Stimulated activated CD8-positive, alpha-beta memory T cell treated with anti-CD3 and anti-CD28 coated beads, Interleukin-4, amount 100 ng/mL, for 1 hour (primary cell): ENCODE measurements at places on chromosomes 16 and 17.

GRCh38 chr17:77611791-77612502 lies 346.6 kb upstream of the TNRC6C start:
- no peak for DNase-seq

GRCh38 chr17:58060596-58061191 lies 22.5 kb upstream of the DYNLL2 start:
- DNase-seq: no peak

DNA sequence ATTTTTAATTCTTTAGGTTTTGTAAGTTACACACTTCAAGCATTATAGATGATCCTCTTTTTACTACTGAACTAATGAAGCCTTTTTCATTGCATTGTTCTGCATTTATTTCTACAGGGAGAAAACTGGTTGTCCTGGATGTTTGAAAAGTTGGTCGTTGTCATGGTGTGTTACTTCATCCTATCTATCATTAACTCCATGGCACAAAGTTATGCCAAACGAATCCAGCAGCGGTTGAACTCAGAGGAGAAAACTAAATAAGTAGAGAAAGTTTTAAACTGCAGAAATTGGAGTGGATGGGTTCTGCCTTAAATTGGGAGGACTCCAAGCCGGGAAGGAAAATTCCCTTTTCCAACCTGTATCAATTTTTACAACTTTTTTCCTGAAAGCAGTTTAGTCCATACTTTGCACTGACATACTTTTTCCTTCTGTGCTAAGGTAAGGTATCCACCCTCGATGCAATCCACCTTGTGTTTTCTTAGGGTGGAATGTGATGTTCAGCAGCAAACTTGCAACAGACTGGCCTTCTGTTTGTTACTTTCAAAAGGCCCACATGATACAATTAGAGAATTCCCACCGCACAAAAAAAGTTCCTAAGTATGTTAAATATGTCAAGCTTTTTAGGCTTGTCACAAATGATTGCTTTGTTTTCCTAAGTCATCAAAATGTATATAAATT lies 53.0 kb downstream of the TUBD1 start:
- no peak for DNase-seq

DNA sequence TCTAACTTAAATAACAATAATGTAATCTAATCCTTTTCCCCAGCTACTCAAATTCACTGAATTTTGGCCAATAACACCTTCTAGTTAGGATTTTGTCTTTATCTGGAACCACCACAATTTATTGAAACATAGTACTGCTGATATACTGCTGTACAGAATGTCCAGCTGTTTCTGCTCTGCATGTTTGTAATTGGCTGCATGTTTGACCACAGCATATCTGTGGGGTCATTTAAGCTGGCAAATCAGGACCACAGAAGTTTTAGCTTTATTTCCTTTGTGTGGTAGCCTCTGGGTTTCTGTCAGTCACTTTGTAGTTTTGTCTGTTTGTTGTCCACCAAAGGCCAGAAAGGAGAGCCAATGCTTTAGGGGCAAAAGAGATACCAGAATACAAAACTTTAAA lies 22.2 kb upstream of the RAB11FIP4 start:
- no peak for DNase-seq

GRCh38 chr16:23567602-23568001 lies 10.1 kb downstream of the UBFD1 start:
- no peak for DNase-seq

- no peak for DNase-seq
Observed at GRCh38 chr16:2451851-2452320, 8.0 kb upstream of the TEDC2 start.

DNA sequence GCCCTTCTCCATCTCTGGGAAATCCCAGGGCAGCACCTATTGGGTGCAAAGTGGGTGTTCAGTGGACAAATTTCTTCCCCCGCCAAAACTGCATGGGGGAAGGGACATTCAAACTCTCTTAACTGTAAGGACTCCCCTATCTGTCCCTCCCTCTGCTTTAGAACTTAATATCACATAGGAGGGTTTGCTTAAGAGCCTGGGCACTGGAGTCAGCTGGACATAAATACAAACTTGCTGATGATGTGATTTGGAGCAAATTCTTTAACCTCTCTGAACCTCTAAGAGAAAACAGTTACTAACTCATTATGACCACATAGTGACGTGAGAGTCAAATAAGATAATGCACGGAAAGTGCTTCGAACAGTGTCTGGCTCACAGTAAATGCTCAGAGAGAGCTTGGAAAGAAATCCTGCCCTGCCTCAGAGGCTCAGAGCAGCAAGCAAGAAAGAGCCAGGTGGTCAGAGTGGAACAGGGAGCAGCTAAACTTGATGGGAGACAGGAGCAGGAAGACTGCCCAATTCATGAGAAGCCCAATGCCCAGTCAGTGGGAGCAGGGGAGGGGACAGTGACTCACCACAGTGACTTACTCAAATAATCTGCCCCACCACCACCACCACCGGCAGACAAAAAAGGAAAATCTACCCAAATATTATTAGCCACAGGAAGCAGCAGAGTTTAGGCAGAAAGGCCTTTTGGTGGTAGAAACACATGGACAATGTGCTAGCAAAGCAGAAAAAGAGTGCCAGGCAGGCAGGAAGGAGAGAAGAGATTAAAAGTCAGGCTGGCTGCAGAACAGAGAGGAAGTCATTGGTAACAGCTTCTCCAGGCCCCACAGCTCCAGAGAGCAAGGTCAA lies 23.9 kb upstream of the CCL1 start:
- no peak for DNase-seq

GRCh38 chr17:79721993-79722671 lies 8.6 kb upstream of the ENPP7 start:
- no peak for DNase-seq

DNA sequence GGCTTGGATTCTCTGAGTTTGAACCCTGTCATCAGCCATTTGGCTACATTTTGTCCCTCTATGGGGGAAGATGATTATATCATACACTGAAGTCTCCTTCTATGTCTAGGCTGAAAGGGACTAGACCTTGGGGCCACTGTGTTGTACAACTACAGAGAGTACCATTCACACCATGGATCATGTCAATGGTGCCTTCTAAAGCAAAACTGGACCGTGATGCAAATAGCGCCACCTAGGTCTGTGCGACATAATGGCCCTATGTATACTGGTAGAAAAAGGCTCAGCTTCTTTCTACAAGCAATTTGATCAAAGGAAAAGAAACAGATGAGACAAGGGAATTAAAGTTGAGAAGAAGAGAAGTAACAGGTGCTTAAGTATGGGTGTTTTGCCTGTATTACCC lies 100.7 kb downstream of the LYRM1 start:
- DNase-seq: no peak

DNA sequence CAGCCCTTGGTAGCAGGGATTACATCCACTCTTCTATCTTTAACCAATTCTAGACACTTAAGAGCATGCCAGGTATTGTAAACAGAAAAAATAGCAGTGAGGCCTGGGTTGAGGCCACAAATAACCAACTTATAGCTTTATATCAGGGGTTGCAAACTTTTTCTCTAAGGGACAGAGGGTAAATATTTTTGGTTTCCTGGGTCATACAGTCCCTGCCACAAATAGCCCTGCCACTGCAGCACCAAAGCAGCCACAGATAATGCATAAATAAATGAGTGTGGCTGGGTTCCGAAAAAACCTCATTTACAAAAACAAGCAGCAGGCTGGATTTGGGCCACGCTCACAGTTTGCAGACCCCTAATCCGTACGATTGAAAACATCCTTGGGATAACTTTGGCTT lies 46.7 kb downstream of the STAT3 start:
- DNase-seq: no peak

DNA sequence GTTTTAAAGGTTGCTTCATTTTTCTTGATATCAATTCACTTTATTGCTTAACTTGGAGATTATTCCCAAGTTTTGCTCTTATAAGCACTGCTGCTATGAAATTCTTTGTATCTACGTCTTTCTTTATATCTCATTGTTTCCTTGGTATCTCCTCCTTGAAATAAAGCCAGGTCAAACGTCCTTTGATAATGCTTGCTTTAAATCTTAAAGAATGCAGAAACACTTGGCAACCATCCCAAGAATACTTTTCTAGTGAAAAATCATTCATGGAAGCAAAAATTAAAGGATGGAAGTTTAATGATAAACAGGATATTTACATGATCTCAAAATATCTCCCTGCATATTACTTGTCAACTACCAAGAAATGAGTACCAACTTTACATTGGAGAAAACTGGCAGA lies 175.2 kb downstream of the CPPED1 start:
- no peak for DNase-seq

GRCh38 chr17:7574176-7574953 lies 5.1 kb upstream of the CD68 start:
- DNase-seq: no peak

GRCh38 chr16:76241755-76242154 lies 35.4 kb upstream of the CNTNAP4 start:
- no peak for DNase-seq

DNA sequence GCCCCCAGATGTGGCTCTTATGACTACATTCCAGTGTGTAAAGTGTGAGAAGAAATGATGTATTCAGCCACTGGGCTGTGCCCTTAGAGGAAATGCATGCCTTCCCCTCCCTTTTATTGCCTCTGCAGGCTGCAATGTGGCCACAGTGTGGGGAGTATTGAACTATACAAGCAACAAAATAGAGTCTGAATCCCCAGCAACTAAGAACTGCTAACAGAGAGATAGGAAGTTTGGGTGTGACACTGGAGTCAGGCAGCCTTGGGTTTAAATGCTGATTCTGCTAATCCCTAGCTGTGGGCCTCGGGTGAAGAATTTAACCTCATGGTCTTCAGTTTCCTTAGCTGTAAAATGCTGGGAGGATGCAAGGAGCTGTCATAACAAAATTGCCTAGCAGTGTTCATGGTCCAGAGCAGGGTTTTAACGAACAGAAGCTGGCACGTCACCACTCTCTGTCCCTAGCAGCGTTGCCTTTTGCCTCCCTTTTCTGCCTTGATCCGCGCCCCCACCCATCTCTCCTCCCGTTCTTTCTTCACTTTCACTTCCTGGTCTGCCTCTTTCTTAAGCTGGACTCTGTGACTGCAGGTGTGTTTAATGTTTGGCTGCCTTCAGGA lies 50.3 kb downstream of the KPNA2 start:
- DNase-seq: no peak

DNA sequence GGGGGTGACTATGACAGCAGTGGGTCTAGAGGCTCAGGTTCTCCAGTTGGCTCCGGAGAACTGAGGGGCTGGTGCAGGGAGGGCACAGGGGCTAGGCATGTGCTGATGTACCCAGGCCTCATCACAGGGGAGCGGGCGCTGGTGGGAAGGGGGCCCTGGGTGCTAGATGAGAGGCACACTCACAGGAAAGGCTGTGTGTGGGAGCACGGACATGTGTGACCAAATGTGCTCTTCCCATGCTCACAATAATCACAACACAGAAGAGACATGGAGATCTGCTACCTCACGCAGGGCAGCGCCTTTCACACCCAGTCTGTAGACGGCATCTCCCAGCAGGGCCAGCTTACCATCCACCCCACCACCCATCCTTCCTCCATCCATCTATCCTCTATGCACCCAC lies 17.4 kb upstream of the RASD1 start:
- no peak for DNase-seq

- DNase-seq: no peak
Observed at GRCh38 chr16:85735225-85735635, 15.7 kb downstream of the C16orf74 start.

- no peak for DNase-seq
Observed at GRCh38 chr17:37642681-37643080, 565 bp downstream of the DDX52 start.

DNA sequence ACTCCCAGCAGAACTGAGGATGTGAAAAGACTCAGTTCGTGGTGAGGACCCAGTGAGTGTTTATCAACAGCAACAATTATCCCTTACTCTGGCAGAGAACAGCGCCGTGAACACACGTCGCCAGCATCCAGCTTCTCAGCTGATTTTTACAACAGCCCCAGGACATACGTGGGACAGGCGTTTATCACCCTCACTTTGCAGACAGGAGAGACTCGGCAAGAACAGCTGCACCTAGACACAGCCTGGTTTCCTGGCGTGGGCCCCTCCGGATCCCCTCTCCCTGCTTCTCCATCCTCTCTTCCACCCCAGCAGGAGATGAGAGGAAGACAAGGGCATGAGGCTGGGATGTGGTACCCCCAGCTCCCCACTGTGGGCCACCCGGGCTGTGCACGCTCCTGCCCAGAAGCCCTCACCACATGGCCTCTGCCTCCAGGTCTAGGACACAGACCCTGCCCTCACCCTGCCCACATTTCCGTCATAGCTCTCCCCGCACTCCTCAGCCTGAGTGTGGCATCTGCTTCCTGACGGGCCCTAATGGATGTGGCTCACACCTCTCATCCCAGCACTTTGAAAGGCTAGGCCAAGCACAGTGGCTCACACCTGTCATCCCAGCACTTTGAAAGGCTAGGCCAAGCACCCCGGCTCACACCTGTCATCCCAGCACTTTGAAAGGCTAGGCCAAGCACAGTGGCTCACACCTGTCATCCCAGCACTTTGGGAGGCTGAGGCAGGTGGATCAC lies 17.5 kb downstream of the ABR start:
- no peak for DNase-seq

GRCh38 chr17:30380643-30381339 lies 2.1 kb downstream of the CPD start:
- no peak for DNase-seq

DNA sequence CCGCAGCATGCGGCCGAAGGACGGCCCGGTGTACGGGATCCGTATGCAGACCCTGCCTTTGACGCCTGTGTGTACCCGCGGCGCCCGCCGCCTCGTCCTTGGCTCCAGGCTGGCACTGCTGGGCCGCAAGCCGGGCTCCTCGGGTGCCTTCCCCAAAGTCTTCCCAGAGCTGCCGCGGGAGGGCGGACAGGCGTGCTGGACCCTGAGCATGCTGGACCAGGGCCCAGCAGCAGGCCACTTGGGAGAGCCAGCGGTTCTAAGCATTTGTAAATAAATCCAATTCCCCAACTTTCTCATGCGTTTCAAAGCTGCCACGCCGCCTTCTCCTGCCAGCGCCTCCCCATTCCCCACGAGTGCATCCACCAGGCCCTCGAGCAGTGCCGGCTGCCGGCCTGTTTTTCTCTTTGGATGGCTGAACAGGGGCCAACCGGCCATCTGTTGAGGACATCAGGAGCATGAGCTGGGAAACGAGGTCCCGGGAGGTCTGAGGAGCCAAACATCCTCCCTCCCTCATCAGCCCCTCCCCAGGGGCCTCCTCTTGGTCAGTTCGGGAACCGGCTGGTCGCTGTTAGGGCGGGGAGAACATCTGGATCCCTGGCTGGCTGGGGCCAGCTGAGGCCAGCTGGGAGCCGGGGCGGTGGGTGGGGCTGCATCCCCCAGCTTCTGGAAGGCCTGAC lies 20.5 kb upstream of the PABPN1L start:
- DNase-seq: no peak

GRCh38 chr16:24075931-24076716 lies 180.0 kb upstream of the CACNG3 start:
- no peak for DNase-seq

DNA sequence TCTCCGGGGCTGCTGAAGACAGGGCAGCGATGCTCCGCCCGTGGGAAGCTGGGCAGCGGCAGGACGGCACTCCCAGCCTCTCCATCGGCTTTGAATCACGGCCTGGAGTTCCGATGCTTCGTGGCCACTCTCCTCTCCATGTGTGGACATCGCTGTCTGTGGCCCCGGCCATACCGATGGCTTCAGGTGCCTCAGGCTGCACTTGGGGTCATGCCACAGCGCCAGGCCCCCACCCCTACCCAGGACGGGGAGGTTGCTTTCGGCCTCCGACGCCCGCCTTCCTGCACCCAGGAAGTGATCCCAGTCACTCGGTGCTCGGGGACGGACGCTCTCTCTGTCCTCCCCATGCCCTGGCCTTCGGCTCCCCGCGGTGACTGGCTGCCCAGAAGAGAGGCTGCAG lies 180.7 kb downstream of the BANP start:
- no peak for DNase-seq
